ENCODE measurements at places on chromosomes 3 and 15. TPM values are rescaled to one million over a fixed set of nuclear protein-coding genes. Genes with fewer than 3 reads are reported as not detected.

FHIT gene
- polyA plus RNA-seq = 2.8 TPM

CIDEC gene
- 2.8 TPM for polyA plus RNA-seq

DNA sequence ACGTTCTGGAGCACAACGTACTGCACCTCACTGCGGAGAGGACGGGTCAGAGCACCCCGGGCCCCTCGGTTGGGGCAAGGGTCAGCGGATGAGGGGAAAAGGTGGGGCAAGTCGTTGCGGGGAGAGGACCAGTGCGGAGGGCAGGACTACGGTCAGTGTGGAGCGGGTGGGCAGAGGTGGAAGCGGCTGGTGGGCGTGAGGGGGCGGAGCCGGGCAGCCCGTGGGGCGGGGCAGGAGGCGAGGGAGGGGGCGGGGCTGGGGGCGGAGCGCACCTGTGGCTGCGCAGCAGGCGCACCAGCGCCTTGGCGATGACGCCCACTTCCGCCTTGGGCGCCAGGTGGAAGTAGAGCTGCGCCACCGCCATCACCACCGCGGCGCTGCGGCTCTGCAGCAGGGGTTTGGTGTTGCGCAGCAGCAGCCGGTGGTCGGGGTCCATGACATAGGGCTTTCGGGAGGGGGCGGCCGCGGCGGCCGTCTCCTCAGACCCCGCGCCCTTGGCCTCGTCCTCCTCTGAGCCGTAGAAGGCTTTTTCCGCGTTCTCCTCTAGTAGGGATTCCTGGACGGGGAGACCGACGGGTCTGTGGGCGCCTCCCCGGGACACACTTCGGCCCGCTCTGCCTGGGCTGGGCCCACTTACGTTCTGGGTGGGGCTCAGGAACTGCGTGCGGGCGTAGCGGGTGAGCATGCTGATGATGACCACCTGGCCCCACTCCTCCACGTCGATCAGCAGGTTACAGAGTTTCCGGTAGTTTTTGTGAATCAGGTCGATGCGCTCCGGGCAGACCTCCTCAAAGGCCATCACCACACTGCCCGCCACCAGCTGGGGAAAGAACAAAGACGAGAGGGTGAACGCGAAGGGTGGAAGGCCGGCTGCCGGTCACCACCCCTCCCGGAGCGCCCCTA lies 29.2 kb downstream of the AP3B2 start:
- peak; percentile 67 for DNase-seq

- DNase-seq = peak; percentile 10
Observed at GRCh38 chr15:43186003-43186353, 775 bp downstream of the CCNDBP1 start.

- DNase-seq = no peak
Observed at GRCh38 chr15:77940381-77940947, 137.0 kb downstream of the TBC1D2B start.
